BJ (cell line): ENCODE measurements at places on chromosomes 2 and 18.

DNA sequence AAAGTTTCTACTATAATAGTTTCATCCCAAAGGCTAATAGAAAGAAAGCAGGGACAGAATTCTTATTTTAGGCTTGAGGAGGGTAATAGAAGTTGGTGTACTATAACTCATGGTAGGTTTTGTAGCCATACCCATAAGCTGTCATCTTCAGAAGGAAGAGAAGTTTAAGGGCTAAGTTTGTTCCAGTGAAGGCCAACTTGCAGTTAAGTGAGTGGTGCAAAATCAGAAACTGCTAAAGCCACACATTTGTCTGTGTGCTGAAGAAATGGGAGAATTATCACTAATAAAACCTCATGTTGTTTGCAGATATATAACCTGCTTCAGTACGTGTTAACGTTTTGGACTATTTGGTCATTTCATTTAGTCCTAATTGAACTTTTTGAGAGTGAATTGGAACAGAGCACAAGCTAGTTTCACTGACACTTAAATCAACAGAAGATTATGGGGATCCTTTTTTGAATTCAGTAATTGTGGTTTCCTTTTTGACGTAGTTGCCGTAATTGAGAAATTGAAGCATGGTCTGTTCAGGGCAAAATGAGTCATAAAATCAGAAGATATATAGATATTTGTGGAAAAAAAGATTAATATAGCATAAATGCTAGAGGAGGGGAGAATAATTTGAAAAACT lies 69.1 kb downstream of the PHLPP1 start:
- no peak for DNase-seq

DNA sequence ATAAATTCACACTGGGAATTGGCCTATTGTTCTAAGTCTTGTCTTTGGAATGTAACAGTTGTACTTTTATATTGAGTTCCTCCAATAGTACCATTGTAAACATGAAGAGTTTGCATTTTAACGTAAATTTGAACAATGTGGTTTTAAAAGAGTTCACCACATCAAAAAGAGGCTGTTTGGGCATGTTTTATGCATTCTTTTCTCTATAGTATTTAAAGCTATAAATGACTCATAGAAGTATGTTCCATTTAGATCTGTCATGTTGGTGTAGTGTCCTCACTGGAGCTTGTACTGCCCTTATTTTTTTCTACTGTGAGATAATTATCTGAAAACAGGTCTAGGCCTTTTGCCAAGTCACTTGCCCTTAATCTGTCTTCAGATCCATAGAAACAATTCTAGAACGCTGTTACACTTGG lies 141.9 kb downstream of the RHBDD1 start:
- DNase-seq: no peak

GRCh38 chr18:32469691-32470459 lies 807 bp downstream of the GAREM1 start:
- no peak for DNase-seq

- no peak for DNase-seq
These were observed 105.7 kb downstream of the TPO start for GRCh38 chr2:1518867-1519530.

- DNase-seq: no peak
These were observed 48.4 kb downstream of the HK2 start for GRCh38 chr2:74882299-74882687.

DNA sequence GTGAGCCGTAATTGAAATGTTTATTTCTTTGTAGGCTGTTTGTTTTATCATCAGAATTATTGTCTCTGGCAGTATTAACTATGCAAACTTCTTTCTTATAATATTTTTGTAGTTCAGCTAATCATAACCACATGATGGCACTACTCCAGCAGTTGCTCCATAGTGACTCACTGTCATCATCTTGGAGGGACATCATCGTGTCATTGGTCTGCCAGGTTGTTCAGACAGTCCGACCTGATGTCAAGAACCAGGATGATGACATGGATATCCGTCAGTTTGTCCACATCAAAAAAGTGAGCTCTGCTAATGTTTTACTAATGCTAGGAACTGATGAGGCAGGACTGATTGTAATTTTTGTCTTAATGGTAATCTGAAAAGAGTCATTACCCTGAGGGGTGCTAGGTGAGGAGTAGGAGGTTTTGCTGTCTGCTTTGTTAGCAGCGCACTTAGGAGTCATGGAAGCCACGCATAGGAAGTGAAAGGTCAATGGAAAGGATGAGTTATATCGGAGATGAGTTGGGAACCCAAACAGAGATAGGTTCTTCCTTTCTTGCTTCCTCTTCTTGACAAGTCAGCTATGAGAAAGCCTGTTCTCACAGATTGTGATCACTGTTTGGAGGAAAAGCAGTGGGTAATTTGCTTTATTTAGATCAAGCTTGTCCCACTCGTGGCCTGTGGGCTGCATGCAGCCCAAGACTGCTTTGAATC lies 49.2 kb downstream of the PIKFYVE start:
- DNase-seq: no peak

- no peak for DNase-seq
These were observed 235.2 kb upstream of the KLHL29 start for GRCh38 chr2:23149777-23150176.

GRCh38 chr18:57051021-57051656 lies 95.7 kb upstream of the BOD1L2 start:
- no peak for DNase-seq

- no peak for DNase-seq
These were observed 66.9 kb downstream of the EMX1 start for GRCh38 chr2:72984172-72984671.

DNA sequence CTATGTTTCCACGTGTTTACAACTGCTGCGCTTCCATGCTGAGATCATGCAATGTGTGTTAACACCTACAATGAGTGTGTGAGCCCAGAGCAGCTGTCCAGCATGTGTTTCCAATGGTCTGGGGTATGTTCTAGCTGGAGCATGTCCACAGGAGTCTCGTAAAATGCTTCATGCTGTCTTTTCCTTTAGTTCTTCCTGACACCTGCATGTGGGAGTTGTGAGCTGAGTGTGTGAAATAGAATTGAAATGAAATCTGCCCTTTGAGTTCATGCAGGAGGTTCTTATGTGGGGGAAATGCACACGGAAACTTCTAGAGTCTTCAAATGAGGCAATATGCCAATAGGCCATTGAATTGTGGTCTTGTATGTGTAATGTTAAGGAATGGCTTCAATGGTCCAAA lies 205.1 kb downstream of the RND3 start:
- no peak for DNase-seq

DNA sequence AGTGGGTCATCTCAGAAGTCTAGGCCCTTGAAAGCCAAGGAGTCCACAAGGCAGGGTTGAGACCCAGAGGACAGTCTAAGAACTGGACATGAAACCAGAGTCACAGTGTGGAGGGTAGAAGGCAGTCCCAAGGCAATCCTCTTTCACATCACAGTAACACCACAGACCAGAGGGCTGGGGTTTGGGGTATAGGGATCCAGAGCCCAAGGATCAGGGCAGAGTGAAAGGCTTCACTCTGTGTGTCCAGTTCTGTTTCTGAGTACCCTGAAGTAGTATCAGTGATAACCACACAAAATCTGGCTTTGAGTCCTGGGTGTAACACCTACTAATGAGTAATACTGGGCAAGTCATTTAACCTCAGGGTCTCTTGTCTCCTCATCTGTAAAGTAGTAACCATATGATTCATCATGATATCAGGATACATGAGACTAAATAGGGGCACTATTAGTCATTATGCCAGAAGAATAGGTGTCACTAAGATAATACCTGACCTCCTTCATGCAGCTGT lies 91.0 kb downstream of the ICA1L start:
- DNase-seq: peak; percentile 18

DNA sequence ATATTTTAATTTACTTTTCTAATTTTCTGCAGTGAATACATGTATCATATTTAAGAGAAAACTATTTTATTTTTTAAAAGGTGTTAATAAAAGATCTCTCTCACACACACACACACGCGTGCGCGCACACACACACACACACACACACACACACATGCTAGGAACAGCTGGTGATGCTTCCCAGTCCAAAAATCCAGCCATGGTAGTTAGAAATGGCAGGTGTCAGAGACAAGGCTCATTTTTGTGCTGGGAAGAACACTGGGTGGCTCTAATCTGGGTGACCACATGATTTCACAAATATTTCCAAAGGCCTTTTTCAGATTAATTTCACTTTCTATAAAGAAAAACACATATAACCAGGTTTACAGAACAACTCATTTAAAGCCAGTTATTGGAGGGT lies 104.5 kb upstream of the NCK2 start:
- DNase-seq: no peak

DNA sequence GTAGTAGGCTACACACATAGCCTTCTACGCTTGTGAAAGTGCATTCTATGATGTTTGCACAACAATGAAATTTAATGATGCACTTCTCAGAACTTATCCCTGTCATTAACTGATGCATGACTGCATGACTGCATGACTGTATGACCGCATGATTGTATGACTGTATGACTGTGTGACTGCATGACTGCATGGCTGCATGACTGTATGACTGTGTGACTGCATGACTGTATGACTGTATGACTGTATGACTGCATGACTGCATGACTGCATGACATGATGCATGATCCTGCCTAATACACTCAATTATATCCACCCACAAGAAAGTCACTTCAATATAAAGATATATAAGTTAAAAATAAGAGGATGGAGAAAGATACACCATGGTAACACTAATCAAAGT lies 365.4 kb upstream of the FSIP2 start:
- DNase-seq: no peak

DNA sequence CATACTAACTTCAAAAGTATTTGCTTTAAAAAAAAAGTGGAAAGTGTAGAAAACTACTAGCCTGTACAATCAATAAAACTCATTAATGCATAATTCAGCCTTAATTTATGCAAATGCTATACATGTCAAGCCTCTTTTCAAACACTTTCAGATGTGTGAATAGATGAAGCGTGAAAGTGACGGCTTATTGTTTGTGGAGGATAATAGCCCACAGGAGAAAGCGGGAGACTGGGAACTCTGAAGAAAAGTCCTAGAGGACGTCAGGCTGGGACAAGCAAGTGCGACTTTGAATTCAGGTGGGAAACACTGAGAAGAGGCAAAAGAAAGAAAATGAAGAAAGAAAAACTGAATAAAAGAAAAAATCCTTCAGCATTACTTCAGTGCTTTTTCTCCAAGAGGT lies 108.5 kb downstream of the STK39 start:
- no peak for DNase-seq

DNA sequence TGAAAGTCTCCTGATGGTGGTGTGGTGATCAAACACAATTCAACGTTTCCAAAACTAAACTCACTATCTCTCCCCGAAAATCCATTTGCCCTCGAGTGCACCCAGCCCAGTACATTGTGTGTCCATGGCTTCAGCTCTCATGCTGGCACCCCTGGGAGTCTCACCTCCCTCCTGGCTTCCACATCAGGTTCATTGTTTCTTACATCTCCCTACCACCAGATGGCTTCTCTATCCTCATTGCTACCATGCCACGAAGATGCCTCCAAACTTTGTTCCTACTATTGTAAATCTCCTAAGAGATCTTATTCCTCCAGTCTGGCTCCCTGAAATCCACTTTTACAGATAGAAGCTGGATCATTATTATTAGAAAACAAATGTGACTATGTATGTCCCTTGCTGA lies 197.0 kb downstream of the MYT1L start:
- DNase-seq: no peak

DNA sequence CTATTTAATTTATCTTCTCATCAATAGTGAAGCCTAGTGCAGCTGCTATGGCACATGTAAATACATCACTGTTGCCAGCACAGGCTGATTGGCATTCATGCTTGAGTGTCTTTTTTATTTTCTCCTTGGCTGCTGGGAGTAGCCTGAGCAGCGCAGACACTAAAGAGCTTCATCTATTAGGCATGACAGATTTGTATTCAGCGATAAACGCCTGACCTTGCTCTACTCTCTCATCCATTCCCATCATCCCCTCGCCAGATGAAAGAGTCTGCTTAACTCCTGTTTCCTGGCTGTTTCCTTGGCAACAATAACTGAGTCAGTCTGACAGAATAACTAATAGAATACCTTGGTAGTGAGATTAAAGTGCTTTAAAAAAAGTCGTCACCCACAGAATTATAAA lies 753.6 kb downstream of the DCC start:
- DNase-seq: no peak

DNA sequence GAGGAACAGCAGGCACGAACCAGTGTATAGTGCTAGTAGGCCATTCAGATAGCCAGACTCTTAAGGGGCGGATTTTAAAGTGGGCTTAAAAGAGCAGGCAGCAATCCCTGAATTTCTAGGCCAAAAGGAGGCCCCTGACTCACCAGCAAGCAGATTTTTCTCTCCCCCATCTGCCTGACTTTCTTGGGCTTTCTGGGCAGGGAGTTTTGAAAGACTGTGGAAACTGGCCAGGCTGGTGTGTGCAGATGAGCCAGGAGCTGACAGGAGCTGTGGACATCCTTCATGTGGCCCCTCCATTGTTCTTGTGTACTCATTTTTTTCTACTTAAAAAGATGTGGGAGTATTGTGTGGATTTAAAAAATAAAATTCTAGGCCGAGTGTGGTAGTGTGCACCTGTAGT lies 59.0 kb downstream of the GLI2 start:
- no peak for DNase-seq

DNA sequence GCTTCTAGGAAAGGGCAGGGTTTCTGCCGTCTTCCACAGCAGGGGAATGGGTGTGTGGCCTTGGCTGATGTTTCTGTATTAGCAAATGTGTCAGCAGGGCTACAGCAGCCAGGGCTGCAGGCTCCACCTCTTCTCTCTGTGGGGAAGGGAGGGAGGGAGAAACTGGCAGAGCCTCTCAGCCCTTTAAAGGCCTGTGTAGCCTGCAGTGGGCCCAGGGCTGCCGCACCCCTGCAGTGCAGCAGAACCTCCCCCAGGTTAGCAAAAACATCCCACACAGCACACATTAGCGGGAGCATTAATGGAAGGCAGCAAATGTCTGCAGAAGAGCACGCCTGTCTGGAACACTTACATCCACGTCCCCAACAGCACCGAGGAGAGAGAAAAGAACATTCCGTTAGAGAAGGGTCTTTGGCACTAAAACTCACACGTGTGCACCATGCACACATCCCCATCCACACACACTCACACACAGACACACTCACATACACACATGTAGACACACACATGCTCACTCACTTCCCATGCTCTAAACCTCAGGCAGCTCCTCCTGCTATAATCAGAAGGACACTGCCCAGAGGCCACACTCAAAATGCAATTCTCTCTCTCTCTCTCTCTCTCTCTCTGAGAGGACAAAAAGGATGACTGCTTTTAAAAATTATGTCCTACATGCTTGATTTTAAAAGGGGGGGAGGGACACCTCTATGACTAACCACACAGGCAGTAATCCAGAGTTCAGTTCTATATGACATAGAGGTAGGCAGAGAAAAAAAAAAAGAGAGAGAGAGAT lies 24.1 kb downstream of the MRPL35 start:
- no peak for DNase-seq
